Esophagus squamous epithelium (tissue), 5 donors: ENCODE measurements at places on chromosomes 5 and 9.

- peaks cover 7% of the 10 kb centered on the region for H3K4me1 ChIP-seq
- H3K27ac ChIP-seq, result peak overlapping the region; percentile 59
- no peaks in the 10 kb centered on the region for H3K36me3 ChIP-seq
- no peak overlapping the region for H3K4me3 ChIP-seq
- H3K27me3 ChIP-seq, result no peaks in the 10 kb centered on the region
These were observed 3.1 kb upstream of the DOCK8 start for GRCh38 chr9:211557-211956.

- H3K27ac ChIP-seq, result peak overlapping the region; percentile 57
- H3K36me3 ChIP-seq, result peaks cover 51% of the 10 kb centered on the region
- no peak for DNase-seq
- H3K4me3 ChIP-seq, result no peak overlapping the region
- peaks cover 10% of the 10 kb centered on the region for H3K4me1 ChIP-seq
These were observed 67.4 kb downstream of the MACROH2A1 start for GRCh38 chr5:135331612-135332011.

DNA sequence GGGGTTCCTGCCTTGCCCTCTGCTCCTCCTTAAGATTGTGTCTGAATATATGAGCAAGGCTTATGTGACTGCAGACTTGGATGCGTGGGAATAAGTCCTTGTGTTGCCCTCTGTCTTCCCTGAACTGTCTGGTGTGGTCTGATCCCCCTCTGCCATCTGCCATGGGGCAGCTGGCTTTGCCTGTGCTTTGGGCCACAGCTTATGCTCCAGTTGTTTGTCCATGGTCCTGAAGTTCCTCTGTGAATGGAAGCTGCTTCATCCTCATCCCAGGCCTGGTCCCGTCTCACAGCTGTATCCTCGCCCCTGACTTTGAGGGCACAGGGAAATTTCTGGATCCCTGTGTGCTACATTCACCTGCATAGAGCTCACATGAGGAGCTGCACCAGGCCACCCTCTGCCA lies 14.7 kb downstream of the IL31RA start:
- no peak overlapping the region for H3K4me3 ChIP-seq
- H3K36me3 ChIP-seq, result no peaks in the 10 kb centered on the region
- no peak overlapping the region for H3K27ac ChIP-seq

- no peak for DNase-seq
- H3K27me3 ChIP-seq, result no peaks in the 10 kb centered on the region
- H3K4me3 ChIP-seq, result no peak overlapping the region
- H3K4me1 ChIP-seq, result no peaks in the 10 kb centered on the region
- H3K36me3 ChIP-seq, result no peaks in the 10 kb centered on the region
These were observed 35.4 kb downstream of the ERCC6L2 start for GRCh38 chr9:95910770-95911340.

DNA sequence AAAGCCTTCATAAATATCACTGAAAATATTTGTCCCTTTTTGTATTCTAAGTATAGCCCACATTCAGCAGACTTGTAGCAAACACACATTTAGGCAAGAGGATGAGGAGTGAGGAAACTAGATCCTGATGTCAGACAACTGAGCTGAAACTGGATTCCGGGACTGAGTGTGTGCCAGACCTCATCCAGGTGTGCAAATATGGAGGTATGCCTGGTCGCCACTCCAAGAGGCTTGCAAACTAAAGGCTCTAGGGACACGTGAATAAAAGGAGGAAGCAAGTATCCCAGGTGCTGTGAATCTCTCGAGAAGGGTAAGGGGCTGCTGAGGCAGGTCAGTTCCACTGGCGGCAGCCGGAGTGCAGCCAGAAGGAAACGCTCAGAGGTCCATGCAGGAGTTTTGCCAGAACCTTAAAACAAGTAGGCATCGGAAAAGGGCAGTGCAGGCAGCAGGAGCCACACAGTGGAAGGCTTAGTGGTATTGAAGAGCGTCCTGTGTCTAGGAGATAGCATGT lies 77.4 kb upstream of the ALDH1B1 start:
- no peak overlapping the region for H3K27ac ChIP-seq
- no peak for DNase-seq
- H3K27me3 ChIP-seq, result peaks cover 14% of the 10 kb centered on the region
- H3K4me1 ChIP-seq, result peaks cover 6% of the 10 kb centered on the region

DNA sequence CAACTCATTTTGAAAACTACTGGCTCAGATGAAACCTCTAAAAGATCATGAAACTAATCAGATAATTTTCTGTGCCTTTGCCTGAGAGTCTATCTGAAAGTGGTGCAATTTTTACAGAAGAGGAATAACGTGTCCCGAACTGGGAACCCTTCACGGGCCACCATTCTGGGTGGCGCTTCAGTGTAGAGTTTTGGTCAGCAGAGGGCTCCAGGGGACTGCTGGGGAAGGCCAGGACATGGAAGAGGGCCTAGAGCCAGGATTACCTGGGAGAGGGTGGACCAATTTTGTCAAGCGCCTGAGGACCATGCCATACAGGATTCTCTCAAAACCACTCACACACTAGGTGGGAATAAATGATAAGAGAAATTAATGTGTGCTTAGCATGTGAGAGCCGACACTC lies 49.7 kb upstream of the PLEKHG4B start:
- no peaks in the 10 kb centered on the region for H3K36me3 ChIP-seq
- no peaks in the 10 kb centered on the region for H3K27me3 ChIP-seq
- no peak for DNase-seq
- H3K4me3 ChIP-seq, result no peak overlapping the region
- no peak overlapping the region for H3K27ac ChIP-seq

GRCh38 chr5:179223961-179224360 lies 121.3 kb downstream of the ADAMTS2 start:
- no peak for DNase-seq
- no peaks in the 10 kb centered on the region for H3K27me3 ChIP-seq
- H3K4me3 ChIP-seq, result no peak overlapping the region
- H3K4me1 ChIP-seq, result no peaks in the 10 kb centered on the region
- no peaks in the 10 kb centered on the region for H3K36me3 ChIP-seq
- no peak overlapping the region for H3K27ac ChIP-seq

DNA sequence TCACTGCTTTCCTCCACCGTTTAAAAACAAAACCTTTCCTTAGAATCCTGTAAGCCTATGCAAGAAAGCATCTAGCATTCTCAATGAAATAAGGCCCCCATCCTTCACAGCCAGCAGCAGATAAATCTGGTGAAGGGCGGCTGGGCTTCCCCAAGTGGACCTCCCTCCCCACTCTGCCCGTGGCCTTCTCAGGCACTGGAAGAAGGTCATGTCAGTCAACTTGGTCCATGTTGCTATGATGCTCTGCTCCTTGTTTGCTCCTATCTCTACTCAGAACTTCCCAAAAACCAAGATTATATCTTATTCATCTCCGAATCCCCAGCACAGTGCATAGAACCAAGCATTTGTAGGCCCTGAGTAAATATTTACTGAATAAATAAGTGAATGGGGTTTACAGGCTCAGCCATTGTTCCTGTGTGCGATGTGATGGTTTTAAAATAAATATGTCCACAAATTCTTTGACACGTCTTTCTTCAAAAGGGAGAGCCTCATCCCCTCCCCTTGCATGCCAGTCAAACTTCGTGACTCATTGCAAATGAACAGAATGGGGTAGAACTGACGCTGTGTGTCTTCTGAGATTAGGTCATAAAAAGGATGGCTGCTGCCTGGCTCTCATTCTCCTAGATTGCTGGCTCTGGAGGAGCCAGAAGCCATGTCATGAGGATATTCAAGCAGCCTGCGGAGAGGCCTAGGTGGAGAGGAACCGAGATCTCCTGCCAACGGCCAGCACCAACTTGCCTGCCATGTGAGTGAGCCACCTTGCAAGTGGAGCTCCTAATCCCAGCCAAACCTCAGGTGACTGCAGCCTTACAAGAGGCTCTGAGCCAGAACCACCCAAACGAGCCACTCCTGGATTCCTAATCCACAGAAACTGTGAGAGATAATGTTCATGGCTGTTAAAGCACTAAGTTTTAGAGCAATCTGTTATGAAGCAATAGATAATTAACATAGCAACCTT lies 70.5 kb downstream of the MED27 start:
- H3K27ac ChIP-seq, result peak overlapping the region; percentile 53
- no peak for DNase-seq
- peaks cover 49% of the 10 kb centered on the region for H3K4me1 ChIP-seq
- no peak overlapping the region for H3K4me3 ChIP-seq
- H3K27me3 ChIP-seq, result no peaks in the 10 kb centered on the region

DNA sequence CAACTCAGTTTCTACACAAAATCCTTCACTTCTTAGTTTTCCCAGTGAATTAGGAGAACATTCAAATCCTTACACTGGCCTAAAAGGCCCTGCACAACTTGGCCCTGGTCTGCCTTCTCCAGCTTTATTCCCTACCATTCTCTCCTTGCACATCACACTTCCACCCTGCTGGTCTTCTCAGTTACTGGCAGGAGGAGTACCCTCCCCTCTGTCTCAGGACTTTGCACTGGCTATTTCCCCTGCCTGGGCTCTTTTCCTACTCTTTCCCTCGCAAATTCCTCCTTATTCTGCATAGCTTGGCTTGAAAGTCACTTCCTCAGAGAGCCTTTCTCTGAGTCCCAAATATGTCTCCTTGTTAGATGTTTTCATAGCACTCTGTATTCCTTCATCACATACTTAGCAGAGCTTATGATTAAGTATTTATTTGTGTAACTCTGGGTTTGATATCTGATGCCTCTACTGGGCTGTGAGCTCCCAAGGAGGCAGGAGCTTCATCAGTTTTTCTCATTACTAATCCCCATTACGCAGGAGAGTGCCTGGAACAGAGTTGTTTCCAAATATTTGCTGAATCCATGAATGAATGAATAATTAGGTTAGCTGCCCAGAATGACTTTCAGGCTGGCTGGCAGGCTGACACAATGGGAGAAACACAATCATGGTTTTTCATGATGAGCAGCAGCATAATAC lies 159.8 kb upstream of the KLF9 start:
- DNase-seq, result no peak
- peak overlapping the region; percentile 76 for H3K27ac ChIP-seq
- H3K4me3 ChIP-seq, result no peak overlapping the region
- no peaks in the 10 kb centered on the region for H3K4me1 ChIP-seq
- H3K27me3 ChIP-seq, result no peaks in the 10 kb centered on the region

- no peak overlapping the region for H3K27ac ChIP-seq
- no peaks in the 10 kb centered on the region for H3K27me3 ChIP-seq
- no peaks in the 10 kb centered on the region for H3K4me1 ChIP-seq
- H3K4me3 ChIP-seq, result no peak overlapping the region
- H3K36me3 ChIP-seq, result no peaks in the 10 kb centered on the region
These were observed 838.4 kb upstream of the NUDT12 start for GRCh38 chr5:104400941-104401340.

- H3K36me3 ChIP-seq, result no peaks in the 10 kb centered on the region
- no peak for DNase-seq
- no peak overlapping the region for H3K4me3 ChIP-seq
These were observed 28.5 kb upstream of the KIF4B start for GRCh38 chr5:154984946-154985516.

DNA sequence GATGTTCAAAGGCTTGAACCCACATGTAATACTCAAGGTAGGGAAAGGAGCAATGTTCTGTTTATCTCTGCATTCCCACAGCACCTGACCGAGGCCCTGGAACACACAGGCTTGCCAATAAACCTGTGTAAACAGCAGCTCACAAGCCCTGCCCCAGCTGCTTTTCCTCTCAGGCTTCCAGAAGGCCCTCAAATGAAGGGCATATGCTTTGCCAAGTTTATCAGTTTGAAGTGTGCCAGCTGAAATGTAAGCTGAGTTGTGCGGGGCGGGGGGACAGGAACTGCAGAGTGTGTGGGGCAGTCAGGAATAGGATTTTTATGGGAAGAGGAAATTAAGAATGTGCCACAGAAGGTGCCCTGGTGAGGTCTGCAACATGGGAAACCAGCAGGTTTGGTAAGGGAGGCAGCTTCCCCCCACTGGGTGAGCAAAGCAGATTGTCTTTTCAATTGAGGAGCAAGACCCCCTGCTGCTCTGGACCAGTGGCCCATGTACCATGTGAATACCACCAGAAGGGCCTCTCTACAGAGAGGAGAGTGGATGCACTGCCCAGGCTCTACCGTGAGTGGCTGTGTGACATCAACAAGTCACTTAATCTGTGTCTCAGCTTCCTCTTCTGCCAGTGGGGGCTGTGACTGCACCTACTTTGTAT lies 194.8 kb downstream of the SPOCK1 start:
- H3K4me1 ChIP-seq, result no peaks in the 10 kb centered on the region
- DNase-seq, result no peak
- H3K36me3 ChIP-seq, result no peaks in the 10 kb centered on the region
- peaks cover 6% of the 10 kb centered on the region for H3K27me3 ChIP-seq

- H3K4me3 ChIP-seq, result no peak overlapping the region
- H3K36me3 ChIP-seq, result no peaks in the 10 kb centered on the region
- H3K27me3 ChIP-seq, result no peaks in the 10 kb centered on the region
- peaks cover 15% of the 10 kb centered on the region for H3K4me1 ChIP-seq
- peak overlapping the region; percentile 59 for H3K27ac ChIP-seq
- no peak for DNase-seq
These were observed 560.8 kb downstream of the BNC2 start for GRCh38 chr9:16309469-16310271.

DNA sequence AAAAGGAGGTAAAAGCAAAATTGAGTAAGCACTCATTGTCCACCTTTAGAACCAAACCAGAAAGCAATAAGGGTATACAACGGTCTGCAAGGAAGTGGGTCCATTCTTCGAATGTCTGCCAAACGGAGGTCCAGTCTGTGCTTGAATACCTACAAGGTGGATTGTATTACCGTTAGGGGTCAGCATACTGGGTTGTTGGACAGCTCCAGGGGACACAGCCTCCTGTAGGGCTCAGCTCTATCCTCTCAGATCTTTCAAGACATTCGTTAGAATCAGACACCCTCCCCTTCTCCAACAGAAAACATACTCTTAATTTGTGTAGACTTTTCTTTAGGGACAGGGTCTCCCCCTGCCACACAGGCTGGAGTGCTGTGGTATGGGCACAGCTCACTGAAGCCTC lies 5.5 kb downstream of the ASTN2 start:
- no peak overlapping the region for H3K27ac ChIP-seq
- H3K4me3 ChIP-seq, result no peak overlapping the region
- DNase-seq, result no peak

DNA sequence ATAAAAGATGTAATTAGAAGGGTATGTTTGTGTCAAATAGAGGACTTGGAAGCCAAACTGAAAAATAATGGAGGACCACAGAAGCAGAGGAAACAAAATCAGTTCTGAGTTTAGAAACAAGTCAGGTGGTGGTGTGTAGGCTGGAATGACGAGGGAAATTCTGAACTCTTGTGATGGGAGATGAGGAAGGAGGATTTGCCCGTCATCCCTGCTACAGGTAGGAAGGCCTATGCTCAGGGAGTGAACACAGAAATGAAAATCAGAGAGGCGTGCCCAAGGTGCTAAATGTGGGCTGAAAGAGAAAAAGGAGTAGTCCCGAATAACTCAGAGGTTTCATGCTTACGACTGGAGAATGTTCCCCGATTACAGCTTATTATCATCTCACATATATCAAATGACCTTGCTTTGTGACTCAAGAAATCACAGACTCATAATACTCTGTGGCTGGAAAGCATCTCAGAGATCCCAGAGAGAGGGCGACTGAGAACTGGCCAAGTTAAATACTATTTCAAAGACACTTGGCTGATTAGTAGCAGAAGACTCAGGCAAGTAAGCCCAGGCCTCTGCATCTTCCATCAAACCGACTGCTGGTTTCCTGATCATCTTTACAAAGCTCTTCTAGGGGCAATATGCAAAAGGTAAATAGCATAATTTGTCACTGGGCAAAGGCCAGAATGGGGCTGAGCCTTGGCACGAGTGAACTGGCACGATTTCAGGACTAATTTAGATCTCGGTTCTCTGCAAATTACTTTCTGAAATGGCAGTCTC lies 126.0 kb downstream of the SUSD1 start:
- H3K4me3 ChIP-seq, result no peak overlapping the region
- peaks cover 19% of the 10 kb centered on the region for H3K4me1 ChIP-seq
- DNase-seq, result no peak
- H3K36me3 ChIP-seq, result no peaks in the 10 kb centered on the region
